HTR-8/SVneo (cell line): ENCODE measurements at places on chromosomes 4 and X.

DNA sequence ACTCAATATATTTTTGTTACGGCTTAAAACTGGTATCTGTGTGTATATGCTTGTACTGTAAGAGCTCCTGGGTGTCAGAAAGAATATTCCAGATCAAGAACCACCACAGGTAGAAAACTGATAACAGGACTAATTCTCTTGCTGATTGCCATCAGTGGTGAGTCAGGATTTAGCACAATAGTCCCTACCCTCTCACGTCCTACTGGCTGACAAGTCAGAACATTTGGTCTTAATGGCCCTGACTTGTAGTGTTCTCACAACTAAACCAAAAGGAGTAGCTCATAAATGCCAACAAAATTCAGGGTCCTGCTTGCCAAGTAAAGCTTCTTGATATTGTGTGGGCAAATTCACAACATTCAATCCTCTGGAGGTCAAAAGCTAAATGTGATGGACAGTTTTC lies 105.2 kb upstream of the MAB21L2 start:
- no peak for DNase-seq

- no peak for DNase-seq
Measured at GRCh38 chrX:38856670-38857265, 55.5 kb downstream of the MID1IP1 start.

DNA sequence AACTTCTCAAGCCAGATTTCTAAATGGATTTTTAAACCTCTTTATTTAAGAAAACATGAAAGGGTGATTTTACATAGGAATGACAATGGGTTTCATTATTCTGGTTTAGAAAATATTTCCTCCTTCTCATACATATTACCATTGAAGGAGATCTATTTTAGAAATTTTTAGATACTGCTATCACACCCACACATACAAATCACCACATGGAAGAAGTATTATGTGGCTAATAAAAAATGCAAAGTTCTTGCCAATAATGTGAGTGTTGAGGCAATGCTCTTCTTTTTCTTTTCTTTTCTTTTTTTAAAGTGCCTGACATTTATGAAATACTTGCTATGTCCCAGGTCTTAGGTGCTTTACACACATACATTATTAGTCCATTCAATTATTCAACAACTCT lies 6.8 kb downstream of the STAP1 start:
- no peak for DNase-seq

GRCh38 chr4:124104101-124104500 lies 608.4 kb downstream of the ANKRD50 start:
- no peak for DNase-seq

DNA sequence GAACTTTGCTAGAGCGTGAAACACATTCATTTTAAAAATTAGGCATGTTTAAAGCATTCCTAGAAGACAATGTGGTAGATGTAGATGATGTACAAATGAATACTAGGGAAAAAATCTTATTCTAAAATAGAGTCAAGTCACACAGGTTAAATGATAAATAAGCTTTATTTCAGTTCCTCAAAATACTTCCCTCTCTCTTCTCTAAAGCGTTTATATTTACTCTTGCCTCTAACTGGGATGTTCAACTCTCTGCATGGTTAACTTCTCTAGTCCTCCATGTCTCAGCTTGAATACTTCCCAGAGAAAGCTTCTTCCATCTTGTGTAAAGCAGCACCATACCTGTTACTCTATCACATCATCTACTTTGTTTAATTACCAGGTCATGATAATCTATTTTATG lies 30.9 kb upstream of the GLRA3 start:
- DNase-seq: no peak

DNA sequence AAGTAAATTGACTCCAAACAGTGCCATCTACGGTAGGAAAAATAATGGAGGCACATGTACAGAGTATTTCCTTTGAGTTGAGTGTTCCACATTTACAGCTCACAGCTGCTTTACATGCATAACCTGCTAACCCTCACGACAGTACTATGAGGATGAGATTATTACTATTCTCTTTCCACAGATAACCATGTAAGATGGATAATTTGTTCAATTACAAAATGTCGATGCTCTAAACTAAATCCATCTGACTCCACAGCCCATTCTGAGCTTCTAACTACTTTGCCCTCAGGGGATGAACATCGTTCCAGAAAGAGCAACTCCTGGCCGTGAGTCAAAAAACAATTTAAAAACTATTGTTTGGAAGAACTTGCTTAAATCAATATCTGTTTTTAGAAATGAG lies 330.4 kb upstream of the NWD2 start:
- DNase-seq: no peak

DNA sequence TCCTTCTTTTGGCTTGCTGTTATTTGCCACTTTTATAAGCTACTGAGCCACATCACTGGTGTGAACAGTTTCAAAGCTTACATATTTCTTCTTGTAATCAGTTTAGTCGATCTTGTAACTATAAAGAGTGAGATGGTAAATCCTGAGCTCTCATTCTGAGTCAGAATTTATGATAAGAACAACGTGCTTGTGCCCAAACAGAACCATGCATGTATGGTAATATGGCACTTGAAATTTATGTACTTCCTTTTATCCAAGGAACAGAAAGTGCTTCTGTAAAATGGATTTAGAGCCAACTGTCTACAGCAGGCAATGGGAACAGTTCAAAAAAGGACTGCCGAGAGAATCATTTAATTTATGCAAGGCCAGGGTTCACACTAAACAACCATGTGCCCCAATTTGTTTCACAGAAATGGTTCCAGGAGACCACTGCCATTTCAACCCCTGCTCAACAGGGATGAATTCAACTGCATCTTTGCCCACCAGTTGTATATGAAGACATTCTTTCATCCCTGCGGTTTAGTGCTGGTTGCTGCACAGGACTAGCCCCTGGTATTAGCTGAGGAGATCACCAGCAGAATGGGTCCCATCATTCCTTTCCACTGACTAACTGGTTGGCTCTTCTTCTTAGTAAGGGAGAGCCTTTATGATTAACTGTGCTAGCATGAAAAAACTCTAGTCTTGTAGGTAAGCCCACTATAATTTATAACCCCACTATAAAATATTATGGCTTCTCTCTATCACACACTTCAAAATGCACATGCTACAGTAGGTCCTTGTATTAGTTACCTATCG lies 162.9 kb upstream of the PGRMC2 start:
- DNase-seq: no peak

DNA sequence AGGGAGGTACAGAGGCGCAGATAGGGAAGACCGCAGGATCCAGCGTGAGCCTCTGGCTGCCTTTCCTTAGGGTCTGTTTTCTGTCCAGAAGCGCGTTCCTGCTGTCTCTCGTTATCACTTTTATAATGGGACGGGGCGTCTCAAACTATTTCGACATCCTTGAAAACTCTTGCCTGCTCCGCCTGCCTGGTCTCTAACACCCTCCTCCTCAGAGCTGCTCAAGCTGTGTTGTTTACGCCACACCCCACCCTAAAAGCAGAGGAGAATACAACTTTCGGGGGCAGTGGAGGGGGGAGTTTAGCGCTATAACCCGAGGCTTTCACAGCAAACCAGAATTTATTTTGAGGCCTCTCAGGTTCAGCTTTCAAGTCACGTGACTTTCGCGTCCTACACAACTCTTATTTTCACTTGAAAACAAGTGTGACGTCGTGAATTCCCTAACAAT lies 646 bp upstream of the FAM3A start:
- no peak for DNase-seq

DNA sequence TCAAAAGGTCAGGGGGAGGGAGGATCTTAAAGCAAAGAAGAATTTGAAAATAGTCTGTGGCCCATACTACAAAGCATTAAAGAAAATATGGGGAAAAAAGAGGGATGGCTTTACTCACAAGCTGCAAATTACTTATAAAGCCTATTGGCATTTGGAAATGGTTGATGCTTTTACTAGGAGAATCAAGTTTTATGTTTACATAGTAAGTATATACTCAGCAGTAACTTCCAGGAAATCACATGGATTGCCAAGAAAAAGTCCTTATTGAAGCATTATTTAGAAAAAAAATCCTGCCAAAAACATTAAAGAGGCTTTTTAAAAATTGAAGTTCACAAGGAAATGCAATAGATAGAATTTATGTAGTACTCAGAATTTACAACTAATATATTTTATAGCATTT lies 8.4 kb upstream of the SH3RF1 start:
- DNase-seq: no peak

GRCh38 chr4:90209922-90210321 lies 82.7 kb downstream of the CCSER1 start:
- DNase-seq: no peak

DNA sequence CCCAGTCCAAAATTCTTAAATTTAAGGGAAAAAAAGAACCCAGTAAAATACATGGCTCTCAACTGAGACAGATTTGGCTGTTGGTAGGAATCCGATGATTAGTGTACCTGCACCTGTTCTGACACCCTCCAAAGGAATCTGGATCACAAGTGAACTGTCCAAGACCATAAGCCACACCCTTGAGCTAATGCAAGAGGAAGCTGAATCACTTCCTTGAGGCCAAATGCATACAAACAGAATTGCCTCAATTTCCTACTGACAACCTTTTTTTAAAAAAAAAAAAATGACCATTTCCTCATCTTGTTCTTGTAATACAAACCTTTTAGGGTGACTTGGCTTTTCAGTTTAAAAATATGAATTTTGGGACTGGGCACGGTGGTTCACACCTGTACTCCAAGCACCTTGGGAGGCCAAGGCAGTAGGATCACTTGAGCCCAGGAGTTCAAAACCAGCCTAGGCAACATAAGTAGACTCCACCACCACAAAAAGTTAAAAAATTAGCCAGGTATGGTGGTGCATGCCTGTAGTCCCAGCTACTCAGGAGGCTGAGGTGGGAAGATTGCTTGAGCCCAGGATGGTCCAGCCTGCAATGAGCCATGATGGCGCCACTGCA lies 10.7 kb upstream of the FBXL5 start:
- DNase-seq: no peak

- DNase-seq: no peak
Measured at GRCh38 chr4:109701566-109702410, 1.5 kb downstream of the CASP6 start.

GRCh38 chr4:185411849-185412248 lies 13.9 kb downstream of the UFSP2 start:
- DNase-seq: no peak

- DNase-seq: no peak
Measured at GRCh38 chr4:121898150-121898549, 27.9 kb upstream of the BBS7 start.

DNA sequence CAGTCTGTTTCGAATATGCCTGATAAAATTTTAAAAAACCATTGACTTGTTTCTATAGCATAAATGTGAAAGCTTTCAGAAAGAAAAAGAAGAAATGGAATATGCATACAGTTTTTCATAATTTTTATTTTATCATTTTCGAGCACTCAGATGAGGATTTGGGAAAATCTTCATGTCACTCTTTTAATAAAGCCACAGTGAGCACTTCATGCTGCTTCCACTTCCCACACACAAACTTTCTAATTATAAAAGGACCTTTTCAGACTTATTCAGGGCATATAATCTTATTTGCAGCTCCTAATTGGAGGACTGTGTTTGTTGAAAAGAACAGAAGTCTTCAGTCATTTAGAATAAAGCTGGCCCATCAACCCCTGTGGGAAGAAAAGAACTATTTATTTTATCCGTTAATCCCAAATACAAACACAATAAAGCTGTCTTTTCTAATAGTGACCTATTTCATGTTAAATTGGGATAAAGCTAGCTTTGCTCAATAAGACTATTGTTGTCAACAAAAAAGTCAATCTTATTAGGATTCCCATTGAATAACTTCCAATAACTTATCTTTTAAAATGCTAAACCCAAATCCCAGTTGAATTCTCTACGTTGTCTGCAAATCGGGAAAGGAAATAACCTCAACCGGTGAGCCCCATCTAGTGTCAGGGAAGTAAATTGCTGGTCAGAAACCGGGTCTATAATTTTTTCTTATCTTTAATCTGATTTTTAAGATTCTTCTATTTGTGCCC lies 211.5 kb downstream of the PDGFRA start:
- DNase-seq: peak; percentile 10

DNA sequence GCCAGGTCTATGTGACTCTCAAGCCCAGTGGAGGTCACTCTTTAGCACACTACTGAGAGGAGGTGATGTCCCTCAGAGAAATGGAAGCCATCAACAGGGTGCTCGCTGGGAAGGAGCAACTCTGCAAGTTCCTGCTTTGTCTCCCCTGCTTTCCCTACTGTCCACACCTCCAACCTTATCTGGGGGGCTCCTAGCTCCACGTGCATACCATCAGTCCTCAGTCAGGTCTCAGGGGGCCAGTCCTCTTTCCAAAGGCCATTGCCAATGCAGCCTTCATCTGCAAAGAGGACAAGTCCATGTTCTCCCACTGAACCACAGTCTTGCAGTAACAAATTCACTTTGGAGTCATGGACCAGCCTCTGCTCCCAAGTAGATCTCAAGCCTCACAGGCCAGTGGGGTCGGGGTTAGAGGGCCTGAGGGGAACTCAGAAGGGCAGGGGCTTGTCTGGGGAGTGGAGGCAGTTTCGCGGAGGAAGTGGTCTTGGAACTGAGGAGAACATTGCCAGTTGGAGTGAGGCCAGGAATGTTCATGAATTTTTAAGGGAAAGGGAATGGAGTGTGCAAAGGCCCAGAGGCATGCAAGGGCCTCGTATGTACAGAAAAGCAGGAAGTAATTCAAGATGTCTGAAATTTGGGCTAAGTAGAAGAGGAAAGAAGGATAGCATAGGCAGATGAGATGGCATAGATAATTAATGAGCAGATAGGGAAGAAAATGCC lies 8.9 kb downstream of the RTL5 start:
- DNase-seq: no peak

GRCh38 chr4:119041951-119042560 lies 93.6 kb upstream of the MYOZ2 start:
- peak; percentile 54 for DNase-seq

- DNase-seq: no peak
Measured at GRCh38 chr4:85787133-85787532, 312.2 kb downstream of the ARHGAP24 start.

DNA sequence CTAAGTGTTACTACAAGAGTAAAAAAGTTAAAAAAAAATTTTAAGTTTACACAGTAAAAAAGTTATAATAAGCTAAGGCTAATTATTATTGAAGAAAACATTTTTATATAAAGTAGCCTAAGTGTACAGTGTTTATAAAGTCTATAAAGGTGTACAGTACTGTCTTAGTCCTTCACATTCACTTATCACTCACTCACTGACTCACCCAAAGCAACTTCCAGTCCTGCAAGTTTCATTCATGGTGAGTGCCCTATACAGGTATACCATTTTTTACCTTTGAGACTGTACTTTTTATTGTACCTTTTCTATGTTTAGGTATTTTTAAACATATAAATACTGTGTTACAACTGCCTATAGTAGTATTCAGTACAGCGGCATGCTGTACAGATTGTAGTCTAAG lies 74.2 kb downstream of the TMEM165 start:
- DNase-seq: no peak

GRCh38 chr4:181524499-181524898 lies 718.7 kb upstream of the TENM3 start:
- DNase-seq: no peak

- no peak for DNase-seq
Measured at GRCh38 chr4:164396439-164396838, 357.5 kb upstream of the SMIM31 start.

DNA sequence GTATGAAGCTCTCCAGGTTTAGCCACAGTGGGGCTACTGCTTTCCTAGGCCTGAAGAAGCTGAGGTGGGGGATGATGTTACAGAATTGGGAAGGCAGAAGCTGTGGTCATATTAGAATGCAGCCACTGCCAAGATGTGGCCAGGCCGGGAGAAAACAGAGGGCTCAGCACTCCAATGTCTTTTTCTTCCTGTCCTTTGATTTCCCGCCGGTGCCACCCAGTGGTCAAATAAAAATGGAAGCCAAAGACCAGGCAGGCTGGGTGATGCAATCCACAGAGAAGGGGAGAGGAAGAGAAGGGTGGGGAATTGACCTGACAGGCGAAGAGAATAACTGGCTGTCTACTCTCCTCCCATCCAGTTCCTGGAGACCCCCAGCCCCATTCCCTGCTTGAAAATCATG lies 94.9 kb upstream of the SHISA3 start:
- DNase-seq: peak; percentile 50
